ENCODE measurements at places on chromosomes 5 and 9.
A peak's percentile ranks its signal among the peaks of the same experiment; 100 is the strongest.

- DNase-seq = no peak
Measured at GRCh38 chr5:180338001-180338707, 15.0 kb downstream of the GFPT2 start.

GRCh38 chr5:17882760-17883488 is 248.7 kb downstream of the TAF11L14 start:
- DNase-seq = no peak

DNA sequence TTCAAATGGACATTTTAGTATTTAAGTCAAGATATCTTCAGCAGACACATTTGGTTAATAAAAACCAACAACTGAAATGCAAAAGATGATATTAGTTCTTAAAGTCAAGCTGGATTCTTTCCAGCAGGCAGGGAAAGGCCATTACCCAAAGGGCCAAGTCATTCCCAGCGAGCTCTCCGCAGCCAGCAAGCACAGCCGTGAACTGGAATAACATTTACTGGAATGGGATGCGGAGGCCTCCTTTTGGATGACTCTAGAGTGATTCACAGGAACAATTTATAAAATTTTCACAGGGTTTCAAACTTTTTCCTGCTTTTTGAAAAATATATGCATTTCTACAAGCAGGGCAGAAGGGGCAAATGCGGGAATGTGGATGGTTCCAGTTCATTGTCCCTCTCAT is 76.6 kb upstream of the DAB2 start:
- no peak for DNase-seq

DNA sequence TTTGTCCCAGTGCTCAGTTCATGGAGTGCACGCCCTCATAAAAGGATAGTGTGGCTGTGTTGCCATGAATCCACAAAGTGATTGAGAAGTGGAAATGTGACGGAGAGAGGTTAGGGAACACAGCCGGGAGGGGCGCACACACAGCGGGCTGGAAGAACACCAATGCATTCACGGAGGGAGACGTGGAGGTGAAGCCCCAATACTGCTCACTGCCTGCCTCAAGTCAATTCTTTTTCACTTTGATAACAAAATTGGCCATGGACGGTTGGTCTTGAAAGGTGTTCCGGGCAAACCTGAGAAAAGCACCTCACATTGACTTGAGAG is 424.1 kb downstream of the MED10 start:
- DNase-seq = no peak

GRCh38 chr9:133521122-133522072 is 3.4 kb downstream of the MYMK start:
- no peak for DNase-seq

DNA sequence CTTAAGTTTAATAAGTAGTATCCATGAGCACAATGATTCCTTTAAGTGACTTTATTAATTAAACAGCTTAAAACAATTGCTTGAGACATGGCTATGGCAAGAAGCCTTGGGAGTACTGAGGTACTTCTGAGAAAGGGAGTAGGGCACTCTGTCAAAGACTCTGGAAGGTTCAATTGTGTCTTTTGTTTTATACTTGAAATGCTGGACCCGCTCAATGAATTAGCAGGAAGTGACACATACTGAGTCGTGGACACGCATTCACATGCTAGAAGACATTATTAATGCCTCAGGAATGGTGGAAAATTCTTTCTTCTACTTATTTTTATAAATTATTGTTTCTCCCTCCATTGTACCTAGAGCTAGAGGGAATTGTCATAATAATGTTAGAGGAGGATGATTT is 347.3 kb upstream of the ZNF608 start:
- no peak for DNase-seq

- DNase-seq = no peak
Measured at GRCh38 chr5:169770109-169770508, 133.0 kb downstream of the DOCK2 start.

- no peak for DNase-seq
Measured at GRCh38 chr9:113309204-113309813, 6.1 kb upstream of the RNF183 start.

GRCh38 chr5:122362361-122362760 is 50.3 kb downstream of the SNCAIP start:
- DNase-seq = no peak

DNA sequence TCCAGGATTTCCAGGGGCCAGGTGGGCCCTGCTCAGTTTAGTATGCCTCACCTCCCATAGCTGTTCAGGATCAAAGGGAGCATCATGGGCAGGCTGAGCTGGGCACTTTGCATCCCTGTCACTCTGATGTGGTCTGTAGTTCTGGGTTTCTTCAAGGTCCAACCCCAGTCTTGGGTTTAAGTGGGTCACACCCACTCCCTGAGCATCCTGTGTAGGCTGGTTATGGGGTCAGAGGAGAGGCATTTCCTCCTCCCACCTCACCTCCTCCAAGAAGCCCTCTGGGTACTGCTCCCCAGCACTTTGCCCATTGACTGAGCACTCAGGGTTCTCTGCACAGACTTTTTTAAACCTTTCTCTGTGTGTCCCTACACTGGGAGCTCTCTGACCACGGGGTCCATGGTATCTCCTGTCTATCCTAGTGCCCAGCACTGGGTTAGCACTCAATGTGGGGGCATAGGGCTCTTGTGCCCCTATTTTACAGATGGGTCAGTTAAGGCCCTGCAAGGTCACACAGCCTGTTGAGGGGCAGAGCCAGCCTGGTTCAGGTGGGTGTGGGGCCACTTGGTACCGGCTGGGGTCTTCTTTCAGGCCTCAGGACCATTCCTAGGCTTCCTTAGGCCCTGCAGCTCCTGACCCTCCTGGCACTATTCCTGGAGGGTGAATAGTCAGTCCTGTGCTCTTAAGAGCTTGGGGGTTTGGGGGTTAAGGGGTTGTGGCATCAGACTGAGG is 19.0 kb downstream of the CXXC5 start:
- DNase-seq = no peak

GRCh38 chr9:37187713-37188439 is 67.5 kb downstream of the ZCCHC7 start:
- no peak for DNase-seq

DNA sequence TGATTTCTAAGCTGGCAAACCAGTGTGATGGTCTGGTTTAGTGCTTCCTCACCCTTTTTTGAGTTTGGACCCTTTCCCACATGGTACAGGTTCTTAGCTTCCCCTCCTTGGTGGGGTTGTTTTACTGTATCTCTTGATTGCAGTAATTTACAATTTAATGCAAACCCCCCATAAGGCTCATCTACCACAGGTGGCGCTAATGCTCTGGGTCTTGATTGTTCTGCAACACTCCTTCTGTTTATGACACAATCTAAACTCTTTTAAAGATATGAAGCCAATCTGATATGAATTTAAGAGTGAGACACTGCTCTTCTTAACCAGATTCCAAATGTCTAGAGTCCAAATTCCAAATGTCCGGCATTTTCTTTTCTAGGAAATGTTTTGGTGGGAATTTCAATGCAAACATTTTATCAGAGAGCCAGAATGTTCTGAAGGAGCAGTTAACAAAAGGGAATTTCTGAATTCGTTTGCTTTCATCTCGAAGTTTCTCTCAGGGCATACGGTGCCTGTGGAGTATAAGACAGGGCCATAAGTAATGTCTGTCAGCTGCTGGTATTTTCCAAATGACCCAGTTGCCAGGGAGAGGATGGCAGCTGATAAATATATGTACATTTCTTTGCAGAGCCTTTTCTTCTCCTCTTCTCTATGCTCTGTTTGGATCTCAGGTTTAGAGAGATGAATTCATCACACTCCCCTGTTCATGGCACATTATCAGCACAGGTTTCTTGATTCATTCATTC is 246.8 kb downstream of the ARHGAP26 start:
- no peak for DNase-seq

DNA sequence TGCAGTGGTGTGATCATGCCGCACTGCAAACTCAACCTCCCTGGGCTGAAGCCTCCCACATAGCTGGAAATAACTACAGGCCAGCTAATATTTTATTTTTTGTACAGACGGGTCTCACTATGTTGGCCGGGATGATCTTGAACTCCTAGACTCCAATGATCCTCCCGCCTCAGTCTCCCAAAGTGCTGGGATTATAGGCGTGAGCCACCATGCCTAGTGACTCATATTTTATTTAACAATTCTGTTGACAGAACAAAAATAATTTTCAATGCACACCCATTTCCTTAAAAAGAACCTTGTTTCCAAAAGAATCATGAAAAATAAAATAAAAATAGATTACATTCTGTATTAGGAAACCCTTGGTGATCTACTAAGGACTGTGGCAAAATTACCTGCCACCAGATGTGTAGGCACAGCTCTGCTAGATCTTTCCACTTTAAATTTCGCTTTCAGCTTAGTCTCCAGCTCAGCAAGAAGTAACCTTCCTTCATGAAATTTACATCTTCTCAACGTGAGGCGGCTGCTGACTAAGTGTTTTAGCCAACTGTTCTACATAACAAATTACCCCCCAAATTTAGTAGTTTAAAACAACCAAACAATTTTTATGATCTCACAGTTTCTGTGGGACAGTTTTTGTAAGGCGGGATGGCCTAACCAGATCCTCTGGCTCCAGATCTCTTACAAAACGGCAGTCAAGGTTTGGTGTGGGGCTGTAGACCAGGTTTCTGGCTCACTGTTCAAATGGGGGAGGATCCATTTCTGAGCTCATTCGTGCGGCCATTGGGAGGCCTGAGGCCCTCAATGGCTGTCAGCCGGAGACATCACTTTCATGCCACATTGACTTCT is 32.6 kb upstream of the GOLPH3 start:
- DNase-seq = no peak

GRCh38 chr5:120465436-120465961 is 1.4 kb downstream of the PRR16 start:
- DNase-seq = no peak

DNA sequence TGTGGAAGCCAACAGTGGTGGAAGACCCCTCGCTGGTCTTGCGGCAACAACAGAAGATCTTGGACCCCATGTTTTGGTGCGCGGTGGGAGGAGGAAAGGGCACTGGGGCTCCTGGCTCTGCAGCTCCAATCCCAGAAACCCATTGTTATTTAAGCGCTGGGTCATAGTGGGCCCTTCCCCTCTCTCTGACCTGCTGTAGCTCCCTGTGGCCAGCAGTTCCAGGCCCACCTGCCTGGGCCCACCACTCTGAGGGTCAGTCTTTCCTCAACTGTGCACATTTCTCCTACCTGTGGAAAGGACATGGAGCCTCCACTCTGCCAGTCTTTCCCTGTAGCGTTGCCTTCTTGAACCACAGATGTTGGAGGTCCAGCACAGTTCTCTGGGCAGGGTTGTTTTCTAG is at the start of gene TEX53:
TSS of gene TEX53 (minus strand) at position 101 of the 400 bp plus-strand sequence. CDS start at position 70, 31 bp downstream.
- DNase-seq = no peak

GRCh38 chr5:99076723-99077640 is 148.2 kb upstream of the CHD1 start:
- DNase-seq = no peak

DNA sequence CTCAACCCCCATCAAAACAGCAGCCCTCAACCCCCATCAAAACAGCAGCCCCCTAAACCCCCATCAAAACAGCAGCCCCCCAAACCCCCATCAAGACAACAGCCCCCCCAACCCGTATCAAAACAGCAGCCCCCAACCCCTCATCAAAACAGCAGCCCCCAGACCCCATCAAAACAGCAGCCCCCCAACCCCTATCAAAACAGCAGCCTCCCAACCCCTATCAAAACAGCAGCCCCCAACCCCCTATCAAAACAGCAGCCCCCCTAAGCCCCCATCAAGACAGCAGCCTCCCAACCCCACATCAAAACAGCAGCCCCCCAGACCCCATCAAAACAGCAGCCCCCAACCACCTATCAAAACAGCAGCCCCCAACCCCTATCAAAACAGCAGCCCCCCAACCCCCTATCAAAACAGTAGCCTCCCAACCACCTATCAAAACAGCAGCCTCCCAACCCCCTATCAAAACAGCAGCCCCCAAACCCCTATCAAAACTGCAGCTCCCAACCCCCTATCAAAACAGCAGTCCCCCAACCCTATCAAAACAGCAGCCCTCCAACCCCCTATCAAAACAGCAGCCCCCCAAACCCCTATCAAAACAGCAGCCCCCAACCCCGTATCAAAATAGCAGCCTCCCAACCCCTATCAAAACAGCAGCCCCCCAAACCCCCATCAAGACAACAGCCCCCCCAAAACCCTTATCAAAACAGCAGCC is 1.2 kb downstream of the TPPP start:
- DNase-seq = no peak

GRCh38 chr5:127370631-127371030 is 80.0 kb downstream of the MEGF10 start:
- DNase-seq = no peak

GRCh38 chr5:9207817-9208418 is 338.0 kb downstream of the SEMA5A start:
- no peak for DNase-seq

GRCh38 chr9:127104581-127105311 is 17.7 kb downstream of the ANGPTL2 start:
- no peak for DNase-seq

DNA sequence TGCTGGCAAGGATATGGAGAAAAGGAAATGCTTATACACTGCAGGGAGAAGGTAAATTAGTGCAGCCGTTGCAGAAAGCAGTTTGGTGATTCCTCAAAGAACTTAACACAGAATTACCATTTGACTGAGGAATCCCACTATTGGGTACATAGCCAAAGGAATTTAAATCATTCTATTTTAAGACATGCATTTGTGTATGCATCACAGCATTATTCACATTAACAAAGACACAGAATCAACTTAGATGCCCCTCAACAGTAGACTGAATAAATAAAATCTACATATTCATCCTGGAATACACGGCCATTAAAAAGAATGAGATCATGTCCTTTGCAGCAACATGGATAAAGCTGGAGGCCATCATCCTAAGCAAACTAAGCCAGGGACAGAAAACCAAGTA is 510.1 kb upstream of the CDH9 start:
- no peak for DNase-seq

DNA sequence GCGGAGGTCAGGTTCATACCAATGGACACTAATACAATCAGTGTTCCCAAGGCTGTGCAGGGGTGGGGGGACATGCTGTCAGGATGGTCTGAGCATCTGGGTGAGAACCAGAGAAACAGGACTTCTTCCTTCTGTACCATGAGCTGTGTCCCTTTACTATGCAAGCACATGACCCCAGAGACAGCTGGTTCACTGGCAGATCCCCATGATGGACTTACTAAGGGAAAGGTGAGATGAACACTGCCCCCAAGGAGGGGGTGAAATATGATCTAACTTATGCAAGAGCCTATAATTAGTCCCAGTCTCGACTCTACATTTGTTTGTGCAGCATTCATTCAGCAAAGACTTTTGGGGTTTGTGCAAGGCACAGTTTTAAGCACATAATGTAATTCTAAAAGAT is 91.4 kb downstream of the LIFR start:
- DNase-seq = peak; percentile 32

- no peak for DNase-seq
Measured at GRCh38 chr5:43336159-43336558, 22.9 kb upstream of the HMGCS1 start.

DNA sequence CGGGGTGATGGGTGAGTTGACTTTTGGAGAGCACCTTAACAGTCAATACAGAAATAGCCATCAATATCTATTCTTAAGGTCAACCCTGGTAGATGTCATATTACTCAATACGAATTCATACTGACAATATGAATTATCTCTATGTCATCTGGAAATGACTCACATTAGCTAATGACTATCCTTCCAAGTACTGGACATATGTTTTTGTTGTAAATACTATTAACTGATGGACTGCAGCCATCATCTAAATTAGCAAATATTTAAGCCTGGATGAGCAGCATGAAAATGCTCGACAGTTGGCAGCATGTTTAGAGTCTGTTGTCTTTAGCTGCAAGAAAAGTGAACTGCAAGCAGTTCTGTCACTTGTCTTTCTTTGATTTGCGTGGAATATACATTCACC is 19.6 kb upstream of the ISOC1 start:
- DNase-seq = no peak

- no peak for DNase-seq
Measured at GRCh38 chr5:100826133-100826532, 76.9 kb downstream of the ST8SIA4 start.

Measured in HFF-Myc (cell line).